ENCODE measurements at places on chromosomes 1 and 21.

DNA sequence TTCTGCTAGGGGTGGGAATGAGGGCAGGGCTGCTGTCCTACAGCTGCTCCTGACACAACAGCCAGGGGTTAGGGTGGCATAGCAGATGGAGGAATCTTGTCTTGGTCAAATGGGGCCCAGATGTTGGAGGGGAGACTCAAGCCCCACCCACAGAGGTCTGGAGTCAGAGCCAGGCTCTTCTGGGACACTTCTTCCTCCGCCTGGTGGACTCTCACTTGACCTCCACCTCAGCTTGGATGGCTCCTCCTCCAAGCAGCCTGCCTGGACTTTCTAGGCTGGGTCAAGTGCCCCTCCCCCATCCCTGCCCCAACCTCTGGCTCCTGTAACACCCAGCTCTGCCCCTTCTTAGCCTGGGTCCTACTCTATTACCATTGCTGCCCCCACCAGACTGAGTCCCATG lies 35.5 kb downstream of the EPHA2 start:
- no peak for DNase-seq

DNA sequence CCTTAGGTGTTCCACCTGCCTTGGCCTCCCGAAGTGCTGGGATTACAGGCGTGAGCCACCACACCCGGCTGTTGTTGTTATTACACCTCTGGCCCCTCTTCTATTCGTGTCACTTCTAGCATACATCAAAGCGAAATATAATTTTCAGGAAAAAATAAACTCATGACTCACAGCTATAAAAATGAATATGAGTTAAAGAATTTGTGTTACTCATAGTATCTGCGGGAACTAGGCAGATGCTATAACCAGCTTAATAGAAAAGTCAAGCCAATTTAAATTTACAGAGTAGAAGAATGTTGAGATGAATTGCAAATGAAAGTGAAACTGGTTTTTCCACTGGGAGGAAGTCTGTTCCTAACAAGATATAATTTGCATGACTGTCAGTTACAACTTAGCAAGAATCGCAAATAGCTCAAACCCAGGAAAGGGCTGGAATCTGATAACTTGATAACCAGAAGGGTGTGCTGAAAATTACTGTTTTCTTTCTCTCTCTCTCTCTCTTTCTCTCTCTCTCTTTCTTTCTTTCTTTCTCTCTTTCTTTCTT lies 11.2 kb downstream of the OR2W3 start:
- peak; percentile 13 for DNase-seq

GRCh38 chr1:58922302-58923089 lies 138.6 kb upstream of the JUN start:
- DNase-seq, result peak; percentile 32

GRCh38 chr1:232954594-232955365 lies 4.4 kb downstream of the NTPCR start:
- no peak for DNase-seq

GRCh38 chr1:151967091-151967490 lies 26.6 kb downstream of the S100A10 start:
- no peak for DNase-seq

DNA sequence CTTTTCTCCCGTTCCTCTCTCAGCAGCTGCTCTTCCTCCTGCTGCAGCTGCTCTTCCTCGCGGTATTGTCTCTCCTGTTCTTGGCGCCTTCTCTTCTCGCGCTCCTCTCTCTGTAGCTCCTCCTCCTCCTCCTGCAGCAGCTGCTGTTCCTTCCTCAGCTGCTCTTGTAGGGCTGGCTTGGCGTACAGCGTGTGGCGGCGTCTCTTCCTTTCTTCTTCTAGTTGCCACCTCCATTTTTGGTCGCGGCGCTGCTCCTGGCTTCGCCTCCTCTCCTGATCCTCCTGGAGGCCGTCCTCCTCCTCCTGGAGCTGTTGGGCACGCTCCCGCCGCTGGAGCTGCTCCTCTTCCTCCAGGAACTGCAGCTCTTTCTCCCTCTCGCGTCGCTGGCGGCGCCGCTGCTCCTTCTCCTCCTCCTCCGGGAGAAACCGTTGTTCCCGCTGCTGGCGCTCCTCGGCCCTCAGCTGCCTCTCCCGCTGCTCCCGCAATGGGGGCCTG lies 4.8 kb downstream of the TCHH start:
- DNase-seq, result no peak

DNA sequence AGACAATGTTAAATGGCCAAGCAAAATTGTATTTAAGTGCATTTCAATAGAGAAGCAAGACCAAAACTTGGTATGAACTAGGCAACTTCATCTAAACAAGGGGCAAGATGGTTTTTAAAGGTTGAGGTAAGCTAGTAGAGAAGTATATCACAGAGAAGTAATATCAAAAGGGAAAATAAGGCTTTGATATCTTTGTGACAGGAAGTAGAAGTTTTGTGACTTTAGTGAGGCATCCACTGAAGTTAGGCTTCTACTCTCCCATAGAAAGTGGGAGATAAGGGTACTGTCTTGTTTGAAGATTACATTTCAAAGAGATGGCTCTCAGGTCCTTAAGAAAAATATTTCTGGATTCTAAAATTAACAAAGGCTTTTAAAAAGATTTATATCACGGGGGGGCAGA lies 8.9 kb downstream of the OR10T2 start:
- no peak for DNase-seq

Measured in CD8-positive, alpha-beta memory T cell (primary cell).